ENCODE measurements at places on chromosomes 4 and X.

- no peak for DNase-seq
Observed at GRCh38 chrX:11600578-11600977, 65.1 kb downstream of the ARHGAP6 start.

DNA sequence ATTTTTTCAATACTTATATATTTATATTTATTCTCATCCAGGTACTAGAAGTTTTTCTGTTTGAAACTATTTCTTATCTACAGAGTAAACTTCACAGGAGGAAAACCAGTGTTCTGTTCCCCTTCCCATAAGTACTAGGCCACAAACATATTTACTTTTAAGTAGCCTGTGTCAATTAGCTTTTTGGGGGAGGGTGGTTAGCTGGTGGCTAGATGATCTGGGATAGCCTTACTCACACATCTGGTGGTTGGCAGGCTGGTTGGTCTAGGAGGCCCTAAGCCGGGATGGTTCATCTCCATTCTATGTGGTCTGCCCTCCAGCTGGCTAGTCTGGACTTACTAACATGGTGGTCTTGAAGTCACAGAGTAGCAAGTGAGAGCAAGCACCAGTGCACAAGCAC lies 6.2 kb downstream of the JADE3 start:
- DNase-seq: no peak

DNA sequence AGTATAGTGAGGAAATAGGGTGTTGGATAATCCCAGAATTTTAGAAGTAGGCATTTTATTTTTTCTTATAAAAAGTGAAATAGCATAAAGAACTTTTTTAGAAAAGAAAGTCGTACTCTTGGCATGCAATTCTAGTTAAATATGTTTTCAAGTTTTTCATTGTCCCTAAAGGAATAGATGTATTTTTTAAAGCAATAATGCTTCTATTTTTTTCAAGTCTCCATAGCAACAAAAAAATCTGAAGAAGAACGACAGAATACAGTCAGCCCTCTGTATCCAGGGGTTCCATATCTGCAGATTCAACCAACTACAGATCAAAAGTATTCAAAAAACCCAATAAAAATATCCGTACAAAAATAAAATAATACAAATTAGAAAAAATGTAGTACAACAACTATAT lies 538.2 kb downstream of the GLUD2 start:
- DNase-seq: no peak

- no peak for DNase-seq
Observed at GRCh38 chr4:174590336-174590735, 68.0 kb upstream of the HPGD start.

DNA sequence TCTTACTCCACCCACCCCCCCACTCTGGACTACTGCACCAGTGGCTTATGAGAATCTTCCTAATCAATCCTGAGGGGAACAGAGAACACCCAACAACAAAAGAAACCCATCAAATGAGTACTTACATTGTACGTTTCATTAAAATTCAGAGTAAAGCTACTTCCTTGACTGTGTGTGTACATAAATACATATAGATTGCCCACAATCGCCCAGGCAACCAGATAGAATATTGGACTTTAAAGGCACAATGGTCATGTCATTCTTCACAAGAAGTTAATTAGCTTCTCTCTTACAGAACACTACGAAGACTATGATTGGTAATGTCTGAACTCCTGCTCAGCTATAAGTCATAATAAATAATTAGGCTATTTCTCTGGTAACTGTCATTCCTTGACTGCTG lies 12.2 kb upstream of the ATP11C start:
- no peak for DNase-seq

DNA sequence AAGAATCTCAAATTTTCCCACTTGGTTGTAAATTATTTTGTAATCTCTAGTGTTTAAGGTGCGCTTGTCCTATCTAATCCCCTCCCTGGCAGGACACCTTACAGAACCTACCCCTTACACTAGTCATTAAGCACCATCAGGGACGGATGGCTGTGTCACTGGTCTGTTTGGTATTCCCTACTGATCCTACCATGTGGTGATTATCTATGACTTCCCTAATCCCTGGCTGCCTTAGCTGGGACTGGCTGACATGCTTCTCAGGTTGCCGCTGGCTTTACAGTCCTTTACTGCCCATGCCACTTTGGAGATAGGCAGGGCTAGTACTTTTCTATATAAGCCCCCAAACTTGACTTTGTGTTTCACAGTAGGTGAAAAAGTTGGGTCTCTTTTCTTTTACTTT lies 58.6 kb downstream of the ELOVL6 start:
- DNase-seq: no peak

GRCh38 chr4:112181358-112182000 lies 36.2 kb downstream of the FAM241A start:
- DNase-seq: no peak

DNA sequence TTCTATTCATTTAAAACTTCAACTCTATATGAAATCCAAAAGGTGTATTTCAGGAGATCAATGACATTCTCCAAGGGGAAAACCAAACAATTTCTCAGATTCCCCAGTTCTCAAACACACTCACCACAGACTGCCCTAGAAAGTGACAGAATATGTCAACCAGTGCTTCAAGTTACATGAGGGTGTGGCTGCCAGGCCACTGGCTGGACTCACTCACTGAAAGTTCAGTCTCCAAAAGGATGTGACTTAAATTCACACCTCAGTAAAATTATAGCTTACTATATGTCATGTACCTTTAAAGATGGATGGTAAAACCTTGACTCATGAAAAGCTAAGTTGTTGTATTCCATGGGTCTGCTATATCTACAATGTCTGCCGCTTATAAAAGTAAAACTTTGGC lies 7.3 kb downstream of the INPP4B start:
- DNase-seq: no peak

- DNase-seq: no peak
Observed at GRCh38 chr4:76605099-76605563, 170.1 kb downstream of the SHROOM3 start.

- DNase-seq: no peak
Observed at GRCh38 chrX:66002824-66003680, 36.8 kb downstream of the VSIG4 start.

GRCh38 chr4:168131196-168131595 lies 38.9 kb downstream of the ANXA10 start:
- no peak for DNase-seq

- DNase-seq: no peak
Observed at GRCh38 chrX:57900975-57901374, 9.3 kb downstream of the ZXDA start.

DNA sequence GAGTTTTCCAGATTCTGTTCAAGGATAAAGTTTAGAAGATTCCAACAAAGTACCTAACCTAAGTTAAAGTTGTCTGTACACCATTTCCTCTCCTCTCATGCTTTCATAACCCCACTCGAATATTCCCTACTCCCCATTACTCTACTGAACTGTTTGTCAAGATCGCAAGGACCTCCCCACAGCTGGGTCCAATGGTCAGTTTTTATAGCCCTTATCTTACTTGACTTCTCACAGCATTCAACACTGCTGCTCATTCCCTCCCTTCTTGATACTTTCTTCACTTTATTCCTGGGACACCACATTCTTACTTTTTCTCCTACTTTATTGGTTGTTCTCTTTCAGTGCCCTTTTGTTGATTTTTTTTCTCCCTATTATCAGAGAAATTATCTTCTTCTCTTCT lies 30.9 kb downstream of the QDPR start:
- no peak for DNase-seq

DNA sequence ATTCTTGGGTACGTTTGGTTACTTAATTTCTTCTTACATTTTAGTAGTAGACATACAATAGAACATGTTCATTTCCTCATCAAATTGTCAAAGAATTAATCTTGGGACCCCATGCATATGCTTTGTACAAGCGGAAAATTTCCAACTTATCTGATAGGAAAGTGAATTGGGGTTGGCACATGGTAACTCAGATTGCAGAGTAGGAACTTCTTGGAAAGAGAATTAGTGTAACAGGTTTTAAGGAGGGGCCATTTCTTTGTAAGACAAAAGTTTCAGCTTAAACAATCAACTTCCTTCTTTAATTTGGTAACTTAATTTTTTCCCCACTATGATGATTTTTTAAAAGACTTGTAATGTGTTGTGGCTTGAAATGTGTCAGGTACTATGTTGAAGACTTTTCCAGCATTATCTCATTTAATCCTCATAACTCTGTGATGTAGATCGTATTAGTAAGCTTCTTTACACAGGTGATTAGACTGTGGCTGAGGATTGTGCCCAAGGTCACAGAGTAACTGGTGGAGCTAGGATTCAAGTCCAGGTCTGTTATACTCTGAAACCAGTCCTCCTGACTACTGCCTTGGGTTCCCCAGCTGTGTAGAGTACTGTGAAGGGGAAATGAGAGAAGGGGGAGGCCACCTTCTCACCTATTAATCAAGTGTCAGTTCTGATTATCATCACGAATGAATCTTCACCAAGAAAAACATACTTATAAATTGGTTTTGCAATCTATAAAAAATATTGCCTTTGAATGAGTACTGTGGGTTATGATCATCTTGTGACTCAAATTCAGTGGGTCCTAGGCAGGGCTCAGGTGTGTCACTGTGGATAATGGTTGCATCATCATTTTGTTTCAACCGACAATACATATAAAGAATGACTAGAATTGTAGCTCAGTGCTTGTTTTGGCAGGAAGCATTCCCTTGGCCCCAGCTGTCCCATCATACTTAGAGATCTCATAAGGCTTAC lies 4.3 kb downstream of the GK start:
- no peak for DNase-seq

- DNase-seq: no peak
Observed at GRCh38 chr4:82513382-82513781, 48.4 kb downstream of the TMEM150C start.

GRCh38 chr4:4980621-4981230 lies 38.5 kb downstream of the CYTL1 start:
- DNase-seq: peak; percentile 55

- no peak for DNase-seq
Observed at GRCh38 chrX:10486373-10486772, 134.0 kb downstream of the MID1 start.

- no peak for DNase-seq
Observed at GRCh38 chr4:40601641-40602040, 28.0 kb downstream of the RBM47 start.

GRCh38 chr4:26288355-26288909 lies 32.4 kb upstream of the RBPJ start:
- DNase-seq: no peak

- peak; percentile 20 for DNase-seq
Observed at GRCh38 chrX:35890699-35891098, 28.8 kb upstream of the CFAP47 start.

DNA sequence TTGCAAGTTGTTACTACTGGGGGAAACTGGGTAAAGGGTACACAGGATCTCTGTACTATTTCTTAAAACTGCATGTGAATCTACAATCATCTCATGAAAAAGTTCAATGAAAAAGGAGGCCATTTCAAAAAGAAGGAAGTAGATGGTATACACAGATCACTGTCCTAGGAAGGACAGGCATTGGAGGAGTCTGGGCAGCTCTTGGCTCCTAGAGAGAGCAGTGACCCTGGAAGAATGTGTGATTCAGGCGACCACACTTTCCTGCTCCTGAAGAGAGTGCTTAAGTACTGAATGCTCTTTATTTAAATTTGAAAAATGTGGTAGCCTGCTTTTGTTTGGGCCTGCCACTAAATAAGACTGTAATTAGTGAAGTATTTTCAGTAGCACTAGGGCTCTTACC lies 318.1 kb upstream of the CASK start:
- DNase-seq: no peak

DNA sequence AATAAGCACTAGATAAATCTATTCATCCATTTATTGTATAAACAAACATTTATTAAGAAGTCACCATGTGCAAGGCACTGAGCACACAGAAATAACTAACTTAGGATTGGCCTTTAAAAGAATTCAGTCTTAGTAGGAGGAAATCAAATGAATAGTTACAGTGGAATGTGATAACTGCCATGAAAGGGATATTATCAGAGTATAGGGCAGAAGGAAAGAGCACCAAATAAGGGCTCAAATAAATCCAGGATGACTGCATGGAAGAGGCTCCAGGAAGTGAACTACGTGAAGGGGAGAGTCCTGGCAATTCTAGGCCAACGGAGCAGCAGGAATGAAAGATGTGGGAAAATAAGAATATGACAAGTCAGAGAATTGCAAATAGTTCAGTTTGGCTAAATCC lies 406.0 kb downstream of the INPP4B start:
- DNase-seq: no peak

GRCh38 chrX:41512394-41512793 lies 65.3 kb downstream of the NYX start:
- no peak for DNase-seq

GRCh38 chr4:2259036-2259540 lies 2.8 kb downstream of the MXD4 start:
- no peak for DNase-seq

DNA sequence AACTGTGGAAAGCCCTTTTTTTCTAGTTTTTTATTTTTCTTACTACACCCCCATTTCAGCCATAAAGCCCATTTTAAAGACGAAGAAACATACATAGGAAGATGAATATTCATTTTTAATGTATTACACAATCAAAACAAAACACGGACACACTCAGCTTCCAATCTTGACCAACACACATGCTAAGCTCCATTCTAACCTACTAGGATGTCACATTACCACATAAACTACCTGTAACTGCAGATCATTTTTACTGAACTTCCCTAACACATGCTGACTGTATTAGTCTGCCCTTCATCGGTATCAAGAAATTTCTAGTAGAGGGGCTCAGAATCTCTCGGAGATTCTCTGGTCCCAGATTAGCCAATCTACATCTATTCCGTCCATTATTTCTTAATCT lies 1.8 kb downstream of the CCNI start:
- DNase-seq: no peak

DNA sequence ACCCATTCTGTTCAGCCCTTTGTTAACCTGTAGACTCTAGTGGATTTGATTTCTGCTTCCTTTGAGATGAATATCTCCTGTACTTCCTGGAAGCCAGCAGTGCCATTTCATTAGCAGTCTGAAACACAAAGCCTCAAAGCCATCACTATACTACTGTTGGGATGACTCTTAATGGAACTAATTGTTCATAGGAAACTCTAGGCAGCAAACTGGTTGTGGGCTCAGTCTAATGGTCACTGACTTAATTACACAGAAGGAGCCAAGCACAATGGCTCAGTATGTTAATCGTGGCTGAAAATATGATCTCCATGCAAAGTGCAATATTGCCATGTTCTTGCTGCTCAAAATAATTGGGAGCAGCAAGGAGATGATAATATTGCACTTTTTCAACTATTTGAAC lies 262.3 kb downstream of the ARHGAP24 start:
- no peak for DNase-seq

Data from brain (organoid and tissue), 16 donors.